ENCODE measurements at places on chromosomes 5 and 9.

- DNase-seq = no peak
Observed at GRCh38 chr9:134066913-134067851, 644 bp downstream of the BRD3 start.

GRCh38 chr5:118796081-118796480, 192.3 kb downstream of the DTWD2 start:
- no peak for DNase-seq

DNA sequence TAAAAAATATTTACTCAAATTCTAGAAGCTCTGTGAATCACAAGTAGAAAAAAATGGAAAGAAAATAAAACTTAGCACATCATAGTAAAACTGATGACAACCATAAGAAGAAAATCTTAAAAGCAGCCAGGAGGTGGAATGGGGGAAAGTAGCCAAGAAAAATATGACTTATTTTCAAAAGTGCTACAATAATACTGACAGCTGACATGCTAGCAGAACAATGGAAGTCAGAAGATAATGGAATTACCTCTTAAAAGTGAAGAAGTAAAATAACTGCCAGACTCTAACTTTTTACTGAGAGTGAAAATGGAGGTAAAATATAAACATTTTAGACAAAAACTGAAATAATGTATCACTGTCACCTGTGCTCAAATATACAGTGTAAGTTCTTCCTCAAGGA, 532.2 kb upstream of the SGCD start:
- DNase-seq = no peak

DNA sequence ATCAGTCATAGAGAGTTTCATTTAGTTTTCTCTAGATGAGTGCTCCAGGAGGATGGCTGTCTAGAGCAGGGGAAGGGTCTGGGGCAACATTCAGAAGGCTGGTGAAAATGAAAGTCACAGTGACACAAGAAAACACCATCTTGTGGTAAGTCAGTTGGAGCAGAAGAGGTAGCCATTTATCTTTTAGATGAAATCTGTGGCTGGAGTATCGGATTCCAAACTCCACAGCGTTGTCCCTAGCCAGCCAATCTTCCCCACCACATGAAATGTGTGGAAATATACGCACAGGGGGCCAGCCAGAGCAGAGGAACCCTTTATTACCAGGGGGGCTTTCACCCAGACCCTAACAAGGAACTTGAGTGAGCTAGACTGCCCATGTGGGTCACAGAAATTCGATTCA, 15.9 kb upstream of the TNFAIP8 start:
- no peak for DNase-seq

- no peak for DNase-seq
Observed at GRCh38 chr9:116064970-116065369, 88.6 kb upstream of the PAPPA start.

GRCh38 chr9:129379181-129379836, 201.2 kb upstream of the IER5L start:
- DNase-seq = no peak

DNA sequence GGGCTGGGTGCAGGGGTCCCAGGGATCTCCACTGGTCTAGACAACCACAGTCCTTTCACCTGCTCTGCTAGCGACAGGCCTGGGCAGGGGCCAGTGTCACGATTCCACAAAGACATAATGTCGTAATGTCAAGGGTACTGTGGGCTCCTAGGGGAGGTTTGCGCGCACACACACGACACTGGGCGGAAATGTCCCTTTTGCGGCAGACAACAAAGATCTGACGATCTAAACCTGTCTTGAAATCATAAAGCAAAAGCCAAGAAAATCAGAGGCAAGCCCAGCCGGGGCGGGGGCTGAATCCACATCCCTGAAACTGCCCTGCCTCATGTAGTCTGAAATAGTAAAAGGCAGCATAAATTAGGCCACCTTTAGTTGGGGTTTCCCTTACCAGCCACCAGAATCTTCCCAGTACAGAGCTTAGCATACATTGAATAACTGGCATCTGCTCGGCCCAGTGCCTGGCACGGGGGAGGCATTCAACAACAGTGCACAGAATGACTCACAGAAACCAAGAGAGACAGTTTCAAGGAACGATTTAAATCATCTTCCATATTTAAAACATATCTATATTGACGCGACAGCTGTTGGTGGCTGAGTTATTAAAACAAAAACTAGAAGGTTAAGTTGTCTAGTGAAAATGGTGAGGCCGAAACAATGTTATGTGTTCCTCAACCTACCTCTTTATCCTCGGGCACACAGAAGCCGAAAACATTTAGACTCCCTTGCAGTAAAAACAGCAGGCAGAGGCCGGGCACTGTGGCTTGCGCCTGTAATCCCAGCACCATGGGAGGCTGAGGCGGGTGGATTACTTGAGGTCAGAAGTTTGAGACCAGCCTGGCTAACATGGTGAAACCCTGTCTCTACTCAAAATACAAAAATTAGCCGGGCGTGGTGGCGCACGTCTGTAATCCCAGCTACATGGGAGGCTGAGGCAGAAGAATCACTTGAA, 151.0 kb downstream of the MYO10 start:
- no peak for DNase-seq

- no peak for DNase-seq
Observed at GRCh38 chr5:139856714-139857113, 61.1 kb downstream of the PSD2 start.

- no peak for DNase-seq
Observed at GRCh38 chr9:106869458-106869857, 6.5 kb downstream of the ZNF462 start.

DNA sequence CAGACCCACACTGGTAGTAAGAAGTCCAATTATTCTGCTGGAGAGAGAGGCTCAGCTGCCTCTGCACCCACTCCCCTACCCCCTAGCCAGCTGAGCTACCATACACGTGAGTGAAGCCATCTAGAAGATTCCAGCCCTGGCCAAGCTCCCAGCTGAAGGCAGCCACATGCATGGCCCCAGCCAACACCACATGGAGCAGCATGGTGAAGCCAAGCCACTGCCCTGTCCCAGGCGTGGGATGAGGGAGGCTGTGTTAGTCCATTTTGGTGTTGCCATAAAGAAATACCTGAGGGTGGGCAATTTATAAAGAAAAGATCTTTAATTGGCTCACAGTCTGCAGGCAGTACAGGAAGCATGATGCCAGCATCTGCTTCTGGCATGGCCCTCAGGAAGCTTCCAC, 20.0 kb upstream of the VDAC1 start:
- DNase-seq = no peak

DNA sequence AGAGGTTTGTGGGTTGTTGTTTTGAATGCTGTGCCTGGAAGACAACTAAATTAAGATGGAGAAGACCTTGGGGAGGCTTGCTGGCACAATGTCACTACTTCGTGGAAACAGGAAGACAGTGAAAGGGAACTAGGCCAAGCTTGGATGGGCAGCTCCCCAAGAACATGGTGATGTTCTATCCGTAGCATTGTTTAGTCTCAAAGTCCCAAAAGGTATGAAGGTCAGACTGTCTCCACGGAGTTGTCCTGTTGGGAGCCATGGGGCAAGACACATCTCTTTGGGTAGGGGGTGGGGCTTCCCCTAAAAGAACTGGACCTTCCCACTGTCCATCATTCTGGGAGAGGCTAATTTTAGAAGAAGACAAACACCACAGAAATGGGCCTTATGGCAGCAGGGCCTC, 140.5 kb downstream of the ENTREP1 start:
- no peak for DNase-seq

DNA sequence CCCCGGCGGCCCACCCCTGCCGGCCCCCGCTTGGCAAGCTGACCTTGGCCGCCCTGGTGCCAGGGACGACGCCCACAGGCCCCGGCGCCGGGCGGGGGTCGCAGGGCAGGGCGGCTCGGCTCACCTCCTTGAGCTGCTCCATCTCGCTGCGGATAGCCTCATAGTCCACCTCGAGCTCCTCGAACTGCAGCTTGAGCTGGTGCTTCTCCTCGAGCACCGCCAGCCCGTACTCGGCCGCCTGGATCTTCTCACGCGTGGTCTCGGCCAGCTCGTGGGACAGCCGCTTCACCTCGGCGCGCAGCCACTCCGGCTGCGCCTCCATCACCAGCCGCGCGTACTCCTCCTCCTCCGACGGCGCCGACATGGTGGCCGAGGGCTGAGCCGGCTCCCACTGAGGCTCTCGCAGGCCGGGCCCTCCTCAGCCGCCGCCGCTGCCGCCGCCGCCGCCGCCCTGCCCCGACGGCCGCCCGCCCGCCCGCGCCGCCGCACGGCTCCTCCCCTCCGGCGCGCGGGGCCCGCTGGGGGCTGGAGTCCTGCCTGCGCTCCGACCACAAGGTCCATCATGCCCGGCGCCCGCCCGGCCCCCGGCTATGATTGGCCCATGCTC, at the start of gene BICD2:
TSS of gene BICD2 (minus strand) at position 453 of the 607 bp plus-strand sequence. CDS start at position 364, 89 bp downstream.
- DNase-seq = no peak

DNA sequence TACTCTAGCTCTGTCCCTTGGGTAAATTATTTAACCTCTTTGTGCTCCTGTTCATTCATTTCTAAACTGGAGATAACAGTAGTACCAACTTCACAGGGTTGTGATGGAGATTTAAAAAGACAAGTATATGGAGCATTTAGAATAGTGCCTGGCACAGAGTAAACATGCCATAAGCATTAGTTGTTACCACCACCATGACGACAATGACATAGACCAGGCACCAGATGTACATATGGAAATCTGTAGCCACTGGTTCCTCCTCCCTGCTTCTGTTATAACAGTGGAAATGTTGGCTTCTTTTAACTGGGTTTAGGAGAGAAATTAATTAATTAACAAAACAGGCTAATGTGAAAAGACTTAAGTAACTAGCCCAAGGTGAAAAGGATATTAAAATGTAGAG, 217.5 kb downstream of the DENND1A start:
- no peak for DNase-seq

DNA sequence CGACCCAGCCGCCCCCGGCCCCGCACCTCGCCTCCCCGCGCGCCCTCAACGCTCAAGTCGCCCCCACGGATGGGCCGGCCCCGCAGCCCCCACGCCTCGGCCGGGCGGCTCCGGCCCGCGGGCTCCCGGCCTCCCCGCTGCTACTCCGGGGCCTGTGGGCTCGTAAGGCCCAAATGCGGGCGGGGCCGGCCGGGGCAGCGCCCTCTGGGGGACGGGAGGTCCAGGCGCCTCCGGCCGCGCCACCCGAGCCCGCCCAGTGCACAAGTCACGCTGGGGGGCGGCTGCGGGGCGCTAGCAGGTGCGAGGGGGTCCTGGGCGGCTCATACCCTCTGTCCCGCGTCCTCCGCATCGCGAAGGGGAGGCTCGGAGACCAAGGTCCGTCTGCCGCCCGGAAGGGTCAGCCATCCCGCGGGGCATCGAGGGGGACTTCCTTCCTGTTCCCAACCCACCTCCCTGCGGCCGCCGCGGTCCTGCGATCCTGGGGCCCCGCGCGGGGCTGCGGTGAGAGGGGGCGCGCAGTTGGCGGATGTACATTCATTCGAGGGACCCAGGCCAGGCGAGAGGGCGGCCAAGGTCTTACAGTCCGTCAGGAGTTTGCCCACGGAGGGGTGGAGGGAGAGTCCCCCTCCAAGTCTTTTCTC, at the start of gene CIZ1:
TSS of gene CIZ1 (minus strand) at position 167 of the 641 bp plus-strand sequence. CDS start 715 bp downstream, outside the sequence.
- peak; percentile 49 for DNase-seq

GRCh38 chr9:123860603-123861002, 69.3 kb downstream of the DENND1A start:
- DNase-seq = no peak

DNA sequence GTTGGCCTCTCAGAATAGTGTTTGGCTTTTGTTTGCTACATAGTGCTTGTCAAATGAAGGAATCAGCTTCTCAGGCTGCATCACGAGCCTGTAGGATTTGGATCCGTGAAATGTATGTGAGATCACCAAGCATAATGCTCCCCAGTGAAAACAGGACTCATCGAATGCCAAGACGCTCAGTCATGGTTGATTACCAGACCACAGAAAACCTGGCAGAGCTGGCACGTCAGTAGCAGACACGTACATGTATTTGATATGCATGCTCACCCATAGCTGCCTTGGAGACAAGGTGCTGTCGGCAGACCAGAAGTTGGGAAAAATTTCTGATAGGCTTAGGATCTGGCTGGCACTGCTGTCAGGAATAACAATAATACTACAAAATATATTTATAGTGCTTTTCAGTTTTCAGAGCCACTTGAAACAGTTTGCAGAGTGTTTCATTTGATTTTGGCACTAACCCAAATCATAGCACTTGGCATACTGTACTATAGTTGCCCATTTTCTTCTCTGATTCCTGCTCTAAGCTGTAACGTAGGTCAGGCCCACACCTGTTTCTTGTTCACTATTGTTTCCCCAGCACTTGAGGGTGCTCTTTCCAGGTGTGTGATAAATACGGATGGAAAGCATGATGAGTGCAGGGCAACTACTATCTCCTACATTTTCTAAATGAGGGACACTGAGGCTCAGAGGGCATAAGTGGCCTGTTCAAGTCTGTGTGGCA, 226.1 kb downstream of the NR3C1 start:
- DNase-seq = no peak

DNA sequence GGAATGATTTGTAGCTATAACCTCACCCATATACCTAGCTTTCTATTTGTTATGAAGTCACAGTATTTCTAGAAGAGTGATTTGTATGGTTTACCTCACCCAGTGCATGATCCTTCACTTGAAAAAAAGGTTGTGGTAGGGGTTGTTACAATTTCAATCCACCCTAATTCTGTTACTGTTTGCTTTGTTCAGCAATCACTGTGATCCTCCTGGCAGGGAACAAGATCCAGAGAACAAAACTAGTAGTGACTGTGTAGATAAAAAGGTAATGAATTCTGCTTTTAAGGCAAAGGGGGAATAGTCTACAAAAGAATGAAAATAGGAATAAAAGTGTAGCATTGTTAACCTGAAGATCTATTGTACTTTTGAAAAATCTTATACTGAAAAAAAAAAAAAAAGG, 191.3 kb upstream of the SH3GL2 start:
- DNase-seq = no peak

- DNase-seq = no peak
Observed at GRCh38 chr9:126695186-126695585, 81.5 kb downstream of the LMX1B start.

- DNase-seq = no peak
Observed at GRCh38 chr9:122191584-122191983, 31.9 kb downstream of the MORN5 start.

DNA sequence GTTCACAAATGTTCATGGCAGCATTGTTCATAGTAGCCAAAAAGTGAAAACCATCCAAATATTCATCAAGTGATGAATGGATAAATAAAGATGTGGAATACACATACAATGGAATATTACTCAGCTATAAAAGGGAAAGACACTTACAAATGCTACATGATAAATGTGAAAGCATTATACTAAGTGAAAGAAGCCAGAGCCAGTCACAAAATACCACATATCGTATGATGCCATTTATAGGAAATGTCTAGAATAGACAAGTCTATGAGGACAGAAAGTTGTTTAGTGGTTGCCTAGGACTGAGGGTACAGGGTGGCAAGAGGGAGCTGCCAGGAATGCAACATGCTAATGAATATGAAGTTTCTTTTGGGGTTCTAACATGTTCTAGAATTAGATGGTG, 148.7 kb downstream of the DEPDC1B start:
- no peak for DNase-seq

GRCh38 chr9:69900406-69900805, 79.8 kb downstream of the CFAP95 start:
- DNase-seq = no peak

DNA sequence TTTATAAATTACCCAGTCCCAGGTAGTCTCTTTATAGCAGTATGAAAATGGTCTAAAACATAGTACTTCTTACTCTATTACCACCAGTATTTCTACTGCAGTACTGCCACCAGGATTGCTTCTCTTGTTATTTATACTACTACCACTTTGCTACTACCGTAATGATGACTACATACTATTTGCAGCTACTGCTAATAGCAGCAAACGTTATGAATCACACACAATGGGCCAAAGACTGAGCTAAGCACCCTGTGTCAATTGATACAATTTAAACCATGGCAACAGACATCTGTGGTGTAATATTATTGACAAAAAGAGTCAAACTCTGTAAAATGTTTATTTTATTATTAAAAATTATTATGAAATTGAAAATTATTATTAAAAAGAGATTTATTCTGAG, 15.3 kb upstream of the KIF12 start:
- no peak for DNase-seq

- DNase-seq = no peak
Observed at GRCh38 chr9:134712926-134713325, 71.3 kb downstream of the COL5A1 start.
